NCI-H1436 (cell line): ENCODE measurements at places on chromosomes 6 and 20.

DNA sequence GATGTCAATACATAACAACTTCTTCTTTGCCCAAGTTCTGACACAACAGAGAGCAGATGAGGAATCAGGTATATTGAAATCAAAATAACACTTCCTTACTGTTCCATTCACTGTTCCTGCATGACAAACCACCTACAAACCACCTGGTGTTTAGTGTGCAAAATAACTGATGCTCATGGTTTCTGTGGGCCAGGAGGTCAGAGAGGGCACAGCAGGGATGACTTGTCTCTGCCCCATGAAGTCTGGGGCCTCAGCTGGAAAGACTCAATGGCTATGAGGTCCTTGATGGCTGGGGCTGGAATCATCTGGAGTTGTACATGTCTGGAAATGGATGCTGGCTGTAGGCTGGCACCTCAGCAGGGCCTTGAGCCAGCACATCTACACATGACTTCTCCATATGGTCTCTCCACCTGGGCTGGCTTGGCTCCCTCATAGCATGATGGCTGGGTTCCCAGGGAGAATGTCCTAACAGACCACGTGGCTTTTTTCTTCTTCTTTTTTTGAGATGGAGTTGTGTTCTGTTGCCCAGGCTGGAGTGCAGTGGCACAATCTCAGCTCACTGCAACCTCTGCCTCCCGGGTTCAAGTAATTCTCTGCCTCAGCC is 7.4 kb upstream of the COX4I2 start:
- DNase-seq, result no peak

- peak; percentile 68 for DNase-seq
These were observed 1.6 kb upstream of the KIF16B start for GRCh38 chr20:16574656-16575355.

GRCh38 chr20:53263554-53264438 is 291.6 kb downstream of the TSHZ2 start:
- DNase-seq, result no peak

DNA sequence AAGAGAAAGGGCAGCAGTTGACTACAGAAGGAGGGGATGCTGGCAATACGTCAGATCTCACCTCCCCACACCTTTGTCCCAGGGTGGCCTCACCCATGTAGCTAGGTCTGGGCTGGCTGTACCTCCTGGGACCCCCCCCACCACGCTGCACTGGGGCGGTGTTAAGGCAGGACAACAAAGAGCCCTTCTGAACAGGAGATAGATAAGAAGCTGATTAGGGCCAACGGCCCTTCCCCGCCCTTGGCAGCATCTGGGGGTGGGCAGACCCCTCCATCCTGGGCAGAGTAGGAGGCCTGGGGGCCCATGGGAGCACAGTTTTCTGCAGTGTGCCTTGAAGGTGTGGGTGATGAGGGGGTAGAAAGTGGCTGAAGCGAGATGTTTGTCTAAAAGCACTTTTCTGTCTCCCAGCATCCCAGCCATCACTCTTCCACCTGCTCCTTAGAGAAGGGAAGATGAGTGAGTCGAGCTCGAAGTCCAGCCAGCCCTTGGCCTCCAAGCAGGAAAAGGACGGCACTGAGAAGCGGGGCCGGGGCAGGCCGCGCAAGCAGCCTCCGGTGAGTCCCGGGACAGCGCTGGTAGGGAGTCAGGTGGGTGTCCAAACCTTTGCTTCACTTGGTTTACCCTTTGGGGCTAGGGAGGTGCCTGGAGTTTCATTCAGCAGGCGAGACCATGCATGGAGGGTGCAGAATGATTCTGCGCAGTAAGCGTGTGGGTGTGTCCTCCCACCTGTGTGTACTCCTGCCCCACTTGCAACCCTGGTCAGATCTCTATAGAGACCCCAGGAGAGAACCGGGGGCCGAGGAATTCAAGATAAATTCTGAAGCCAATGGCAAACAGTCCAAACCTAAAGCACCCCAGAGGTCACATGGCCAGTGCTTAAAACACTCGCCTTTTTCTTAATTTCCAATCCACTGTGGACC is 3.9 kb downstream of the HMGA1 start:
- no peak for DNase-seq

GRCh38 chr6:43222418-43223059 is 6.7 kb downstream of the DNPH1 start:
- no peak for DNase-seq

DNA sequence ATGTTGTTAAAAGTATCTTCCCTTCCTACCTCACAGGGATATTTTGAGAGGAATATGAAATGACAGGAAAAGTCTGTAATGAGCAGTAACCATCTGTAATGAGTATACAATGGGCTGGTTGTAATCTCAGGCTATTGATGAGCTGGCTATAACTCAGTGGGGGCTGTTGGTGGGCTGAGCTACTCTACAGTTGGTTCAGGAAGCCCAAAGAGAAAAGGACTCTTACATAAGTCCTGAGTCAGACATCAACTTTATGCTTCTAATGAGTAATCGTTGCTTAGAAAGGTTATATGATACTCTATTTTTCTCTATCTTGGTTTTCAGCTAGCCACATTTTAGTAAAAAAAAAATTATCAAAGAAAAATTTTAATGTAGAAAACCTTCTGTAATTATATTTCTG is 26.4 kb downstream of the ZNF391 start:
- no peak for DNase-seq

DNA sequence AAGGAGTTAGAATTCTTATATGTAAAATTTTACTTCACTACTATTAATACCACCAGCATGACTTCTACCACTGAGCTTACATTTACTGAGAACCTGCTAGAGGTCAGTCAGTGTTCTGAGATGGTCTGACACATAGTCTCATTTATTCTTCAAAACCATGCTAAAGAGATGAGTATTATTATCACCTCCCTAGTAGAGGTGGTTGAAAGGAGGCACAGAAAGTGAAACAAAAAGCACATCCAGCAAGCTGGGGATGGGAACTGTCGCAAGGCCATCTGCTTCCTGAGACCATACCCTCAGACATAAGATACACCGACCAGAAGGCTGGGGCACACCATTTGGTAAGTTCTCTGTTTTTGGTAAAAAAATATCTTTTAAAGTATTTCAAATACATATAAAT is 137.7 kb downstream of the INSM1 start:
- no peak for DNase-seq

DNA sequence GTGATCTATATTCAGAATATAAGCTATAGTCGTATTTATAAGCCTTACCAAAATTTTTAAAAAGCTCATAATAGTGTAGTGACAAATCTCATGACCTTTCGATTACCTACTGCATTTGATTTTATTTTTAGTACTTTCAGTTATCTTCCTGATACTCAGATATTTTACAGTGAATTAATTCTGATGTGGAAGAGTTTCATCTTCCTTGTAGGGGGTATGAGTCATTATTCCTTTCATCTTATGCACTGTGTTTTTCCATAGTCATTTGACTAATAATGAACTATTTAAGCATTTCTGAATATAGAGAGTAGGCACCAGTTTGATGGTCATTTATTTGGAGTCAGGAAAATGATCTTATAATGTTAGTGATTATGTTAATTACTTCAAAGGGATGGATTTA is 36.4 kb downstream of the HDGFL1 start:
- DNase-seq, result no peak

DNA sequence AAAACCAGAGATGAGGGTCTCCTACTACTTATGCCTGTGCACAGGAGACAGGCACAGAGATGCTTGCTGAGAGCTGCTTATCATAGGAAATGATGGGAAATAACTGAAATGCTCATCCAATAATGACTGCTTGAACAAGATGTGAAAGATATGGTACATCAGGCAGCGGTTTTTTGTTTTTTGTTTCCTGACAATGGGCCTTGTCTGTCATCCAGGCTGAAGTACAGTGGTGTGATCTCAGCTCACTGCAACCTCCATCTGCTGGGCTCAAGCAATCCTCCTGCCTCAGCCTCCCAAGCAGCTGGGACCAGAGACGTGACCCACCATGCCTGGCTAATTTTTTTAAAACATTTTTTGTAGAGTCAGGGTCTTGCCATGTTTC is 1.2 kb upstream of the RIPOR3 start:
- DNase-seq, result no peak

- no peak for DNase-seq
These were observed 8.7 kb upstream of the STXBP5 start for GRCh38 chr6:147195510-147195909.

DNA sequence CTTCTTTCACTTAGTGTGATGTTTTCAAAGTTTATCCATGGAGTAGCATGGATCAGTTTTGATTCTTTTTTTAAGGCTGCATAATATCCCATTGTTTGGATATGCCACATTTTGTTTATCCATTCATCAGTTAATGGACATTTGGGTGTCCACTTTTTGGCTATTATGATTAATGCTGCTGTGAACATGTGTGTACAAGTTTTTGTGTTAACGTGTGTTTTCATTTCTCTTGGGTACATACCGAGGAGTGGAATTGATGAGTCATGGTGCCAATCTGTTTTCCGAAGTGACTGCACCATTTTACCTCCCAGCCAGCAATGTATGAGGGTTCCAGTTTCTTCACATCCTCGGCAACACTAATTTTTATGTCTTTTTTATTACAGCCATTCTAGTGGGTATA is 78.4 kb upstream of the CCDC28A start:
- no peak for DNase-seq
